ENCODE measurements at places on chromosomes 7 and 10.

GRCh38 chr10:100186253-100187212, 704 bp upstream of the ERLIN1 start:
- no peak for DNase-seq

DNA sequence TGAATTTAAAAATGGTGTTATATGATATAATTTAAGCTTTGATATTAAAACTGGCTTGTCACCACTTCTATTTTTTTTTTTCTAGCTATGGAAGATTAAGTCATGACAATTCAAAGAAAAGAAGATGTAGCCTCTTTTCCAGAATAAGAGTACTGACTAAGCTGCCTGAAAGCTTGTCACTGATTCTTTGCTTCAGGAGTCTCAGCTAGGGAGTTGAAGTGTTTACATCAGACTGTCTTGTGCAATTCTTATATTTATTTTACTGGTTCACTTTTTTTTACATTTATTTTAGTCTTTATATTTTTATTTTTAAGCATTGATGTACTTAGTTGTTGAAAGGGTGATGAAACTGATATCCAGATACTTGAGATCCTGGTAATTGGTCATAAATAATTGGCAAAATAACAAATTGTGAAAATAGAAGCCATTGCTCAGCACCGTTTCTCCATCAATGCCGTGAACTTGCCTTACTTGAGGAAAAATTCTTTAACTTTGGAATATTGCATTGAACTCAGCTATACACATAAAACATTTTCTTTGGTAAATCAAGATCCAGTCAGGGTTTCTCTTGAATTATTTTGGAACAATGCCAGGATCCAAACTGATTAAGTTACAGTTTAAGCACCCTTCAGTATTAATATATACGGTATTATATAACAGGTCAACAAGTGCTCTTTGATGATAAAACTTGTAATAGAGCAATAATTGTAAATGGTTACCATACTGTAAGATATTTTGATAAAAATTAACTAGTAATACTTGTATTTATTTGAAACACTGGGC, 156.4 kb downstream of the PHTF2 start:
- DNase-seq, result no peak

DNA sequence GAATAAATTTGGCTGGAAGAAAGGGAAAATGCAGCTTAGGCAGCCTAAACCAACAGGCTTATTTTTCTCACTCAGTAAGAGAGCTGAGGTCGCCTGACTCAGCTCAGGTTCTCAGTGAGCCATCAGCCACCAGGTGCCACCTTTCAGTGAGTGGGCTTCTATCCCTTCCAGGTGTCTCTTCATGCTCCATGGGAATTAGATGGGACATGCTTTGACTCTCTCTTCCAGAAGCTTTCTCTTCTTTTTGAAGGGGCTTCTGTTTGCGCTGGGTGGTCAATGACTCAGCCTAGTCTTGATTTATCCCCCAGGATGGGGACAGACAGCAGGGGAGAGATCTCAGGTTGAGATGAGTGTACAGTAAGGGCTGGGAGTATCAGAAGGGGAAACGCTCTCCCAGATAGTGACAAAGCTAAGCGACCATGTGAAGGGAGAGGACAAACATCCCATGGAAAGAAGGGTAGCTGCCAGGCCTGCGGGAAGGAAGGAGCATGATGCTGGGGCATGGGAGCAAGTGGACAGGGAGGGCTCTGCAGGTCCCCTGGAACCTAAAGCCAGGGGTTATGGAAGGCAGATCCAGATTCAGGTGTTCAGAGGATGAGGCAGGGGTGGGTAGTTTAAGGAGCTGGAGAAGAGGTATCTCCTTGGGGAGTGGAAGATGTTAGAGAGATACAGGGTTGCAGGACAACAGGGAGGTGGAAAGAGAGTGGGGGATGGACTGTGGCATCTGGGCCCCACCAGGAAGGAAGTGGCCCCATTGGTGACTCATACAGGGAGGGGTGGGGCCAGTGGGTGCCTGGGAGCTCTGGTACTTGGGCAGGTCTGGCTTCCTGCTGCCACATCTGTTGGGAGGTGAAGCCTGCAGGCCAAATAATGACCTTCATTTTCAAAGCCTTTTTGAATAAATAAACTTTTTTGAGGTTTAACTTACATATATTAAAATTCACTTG, 32.5 kb downstream of the OGDH start:
- DNase-seq, result no peak

DNA sequence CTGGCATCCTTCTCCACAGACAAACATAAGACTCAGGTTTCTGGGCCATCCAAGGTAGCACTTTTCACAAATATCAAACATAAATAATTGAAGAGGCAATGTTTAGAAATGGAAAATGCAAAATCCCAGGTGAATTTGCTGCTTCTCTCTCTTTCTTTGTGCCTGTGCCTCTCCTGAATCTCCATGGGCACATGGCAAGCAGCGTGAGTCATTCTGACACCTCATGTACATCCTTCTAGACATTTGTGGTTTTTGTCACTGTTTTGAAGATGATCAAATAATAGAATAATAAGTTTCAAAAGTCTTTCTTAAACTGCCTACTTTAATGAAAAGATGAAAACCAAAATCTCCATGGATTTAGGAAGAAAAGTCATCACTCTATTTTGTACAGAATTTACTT, 60.3 kb upstream of the RAB11FIP2 start:
- no peak for DNase-seq

GRCh38 chr7:158611541-158611940, 23.9 kb upstream of the PTPRN2 start:
- no peak for DNase-seq

DNA sequence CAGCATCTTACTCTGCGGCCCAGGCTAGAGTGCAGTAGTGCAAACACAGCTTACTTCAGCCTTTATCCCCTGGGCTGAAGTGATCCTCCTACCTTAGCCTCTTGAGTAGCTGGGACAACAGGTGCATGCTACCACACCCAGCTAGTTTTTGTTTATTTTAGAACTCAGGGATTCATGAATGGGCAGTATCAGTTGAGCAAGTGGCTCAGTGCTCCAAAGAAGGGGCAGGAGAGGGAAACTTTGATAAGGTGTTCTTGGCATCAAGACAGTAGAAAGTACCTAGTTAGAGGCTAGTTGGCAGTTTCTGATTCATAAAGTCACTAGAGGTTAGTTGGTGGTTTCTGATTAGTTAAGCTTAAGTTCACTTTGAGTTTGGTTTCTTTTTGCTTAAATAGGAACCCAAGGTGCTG, 18.4 kb downstream of the TRIM24 start:
- DNase-seq, result no peak

GRCh38 chr10:122879339-122880273, at the start of gene FAM24B:
TSS of gene FAM24B (minus strand) at chr10:122879581. CDS start at chr10:122850515, 29,066 bp downstream.
- DNase-seq, result peak; percentile 25

GRCh38 chr10:120022357-120022756, 129.8 kb downstream of the SEC23IP start:
- no peak for DNase-seq
